Cardiac septum (tissue), 1 donor: ENCODE measurements at places on chromosomes 13 and 19. TPM values are rescaled to one million over a fixed set of nuclear protein-coding genes. Genes with fewer than 3 reads are reported as not detected.

PGLYRP1 gene
- total RNA-seq: 0.59 TPM

- DNase-seq: no peak
Observed at GRCh38 chr13:99145461-99145860, 55.2 kb upstream of the UBAC2 start.

SYNE4 gene
- total RNA-seq: 0.13 TPM

TUBA3C gene
- not detected for total RNA-seq

RNF225 gene
- not detected for total RNA-seq

DNA sequence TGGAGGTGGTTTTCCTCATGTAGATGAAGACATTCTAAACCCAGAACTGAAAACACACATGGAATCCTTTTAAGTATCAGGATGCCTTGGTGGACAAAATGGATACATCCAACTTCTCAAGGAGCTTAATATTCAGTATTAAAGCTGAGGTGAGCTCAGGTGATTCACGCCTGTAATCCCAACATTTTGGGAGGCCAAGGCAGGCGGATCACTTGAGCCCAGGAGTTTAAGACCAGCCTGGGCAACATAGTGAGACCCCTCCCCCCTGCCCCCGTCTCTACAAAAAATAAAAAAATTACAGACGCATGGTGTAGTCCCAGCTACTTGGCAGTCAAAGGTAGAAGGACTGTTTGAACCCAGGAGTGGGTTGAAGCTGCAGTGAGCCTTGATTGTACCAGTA is 28.8 kb downstream of the DPRX start:
- DNase-seq: no peak

KLHL1 gene
- not detected for total RNA-seq

DNA sequence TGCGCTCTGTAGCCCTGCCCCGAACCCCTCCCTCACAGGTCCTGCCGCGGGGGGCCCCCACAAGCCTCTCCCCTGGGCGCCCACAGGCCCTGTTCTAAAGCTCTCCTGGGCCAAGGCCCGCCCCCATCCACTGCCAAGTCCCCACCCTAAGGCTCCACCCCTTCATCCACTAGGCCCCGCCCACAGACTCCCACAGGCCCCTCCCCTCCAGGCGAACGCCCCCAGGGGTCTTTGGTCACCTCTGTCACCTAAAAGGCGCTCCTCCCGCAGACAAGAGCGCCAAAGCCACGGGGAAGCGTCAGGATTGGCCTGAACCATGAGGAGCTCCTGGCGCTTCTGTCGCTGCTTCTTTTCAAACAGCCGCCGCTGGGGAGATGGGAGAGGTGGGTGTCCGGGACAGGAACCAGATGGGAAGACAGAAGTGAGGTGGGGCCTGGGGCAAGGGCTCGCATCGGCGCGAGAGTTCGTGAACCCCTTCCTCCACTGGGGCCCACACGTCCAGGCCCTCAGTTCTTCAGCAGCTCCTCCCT is 2.3 kb downstream of the TULP2 start:
- DNase-seq: peak; percentile 84

SYCN gene
- not detected for total RNA-seq

CXCL17 gene
- total RNA-seq: not detected

CASP14 gene
- total RNA-seq: not detected

DNA sequence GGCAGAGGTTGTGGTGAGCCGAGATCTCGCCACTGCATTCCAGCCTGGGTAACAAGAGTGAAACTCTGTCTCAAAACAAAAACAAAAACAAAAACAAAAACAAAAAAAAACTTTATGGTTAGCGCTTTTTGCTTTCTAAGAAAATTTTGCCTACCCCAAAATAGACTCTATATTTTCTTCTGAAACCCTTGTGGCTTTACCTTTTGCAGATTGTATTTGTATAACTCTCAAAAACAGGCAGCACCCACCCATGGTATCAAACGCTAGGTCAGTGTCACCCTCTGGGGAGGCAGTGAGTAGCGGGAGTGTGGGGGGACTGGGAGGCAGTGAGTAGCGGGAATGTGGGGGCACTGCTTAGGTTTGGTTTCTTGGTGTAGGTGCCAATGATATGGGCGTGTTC is 7.5 kb upstream of the SLC39A3 start:
- DNase-seq: no peak

GSX1 gene
- not detected for total RNA-seq

DNA sequence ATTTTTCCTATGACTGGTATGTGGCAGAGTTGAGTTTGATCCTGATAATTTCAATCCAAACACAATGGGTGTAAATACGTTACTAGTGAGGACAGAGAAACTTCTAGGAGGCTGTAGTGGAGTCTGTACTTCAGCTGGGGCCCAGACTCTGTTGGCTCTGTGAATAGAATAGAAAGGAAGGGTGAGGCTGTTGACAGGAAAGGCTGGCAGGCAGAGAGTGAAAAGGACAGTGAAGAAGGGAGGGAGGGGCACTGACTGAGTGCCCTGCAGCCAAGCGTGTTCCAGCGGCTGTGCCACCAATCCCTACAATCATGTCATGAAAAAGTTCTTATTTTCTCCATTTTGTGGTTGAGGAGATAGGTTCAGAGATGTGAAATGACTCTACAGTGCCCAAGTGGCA is 80.5 kb downstream of the MBNL2 start:
- DNase-seq: no peak

GRCh38 chr13:30431269-30431940 is 9.1 kb downstream of the UBE2L5 start:
- DNase-seq: no peak

ZBTB32 gene
- 0.13 TPM for total RNA-seq

NLRP5 gene
- total RNA-seq: not detected

GRCh38 chr19:29528350-29528945 is 2.7 kb downstream of the VSTM2B start:
- no peak for DNase-seq

MEIOSIN gene
- not detected for total RNA-seq

DNA sequence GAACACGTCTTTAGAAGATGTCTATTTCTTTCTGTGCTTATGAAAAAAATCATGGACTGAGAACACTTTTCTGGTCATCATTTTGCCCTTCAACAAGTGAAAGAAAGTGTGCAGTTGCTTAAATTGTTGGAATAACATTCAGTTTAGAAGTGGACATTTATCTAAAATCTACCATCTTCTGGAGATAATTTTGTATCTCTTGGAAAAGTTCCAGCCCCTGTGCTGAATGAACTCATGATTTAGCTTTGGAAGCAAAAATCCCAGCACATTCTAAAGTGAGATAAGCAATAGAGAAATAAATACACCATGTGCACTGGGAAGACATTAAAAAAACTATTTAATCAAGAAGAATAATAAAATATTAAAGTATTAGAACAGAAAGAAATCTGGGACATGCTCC is 1420.8 kb upstream of the SLC10A2 start:
- no peak for DNase-seq

DNA sequence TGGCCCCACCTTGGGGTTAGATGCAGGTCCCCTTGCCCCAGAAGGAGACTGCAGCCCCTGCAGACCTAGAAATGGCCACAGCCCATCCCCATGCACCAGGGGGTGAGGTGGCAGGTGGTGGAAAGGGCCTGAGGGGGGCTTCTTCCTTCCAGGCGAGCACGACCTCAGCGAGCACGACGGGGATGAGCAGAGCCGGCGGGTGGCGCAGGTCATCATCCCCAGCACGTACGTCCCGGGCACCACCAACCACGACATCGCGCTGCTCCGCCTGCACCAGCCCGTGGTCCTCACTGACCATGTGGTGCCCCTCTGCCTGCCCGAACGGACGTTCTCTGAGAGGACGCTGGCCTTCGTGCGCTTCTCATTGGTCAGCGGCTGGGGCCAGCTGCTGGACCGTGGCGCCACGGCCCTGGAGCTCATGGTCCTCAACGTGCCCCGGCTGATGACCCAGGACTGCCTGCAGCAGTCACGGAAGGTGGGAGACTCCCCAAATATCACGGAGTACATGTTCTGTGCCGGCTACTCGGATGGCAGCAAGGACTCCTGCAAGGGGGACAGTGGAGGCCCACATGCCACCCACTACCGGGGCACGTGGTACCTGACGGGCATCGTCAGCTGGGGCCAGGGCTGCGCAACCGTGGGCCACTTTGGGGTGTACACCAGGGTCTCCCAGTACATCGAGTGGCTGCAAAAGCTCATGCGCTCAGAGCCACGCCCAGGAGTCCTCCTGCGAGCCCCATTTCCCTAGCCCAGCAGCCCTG is 4.2 kb upstream of the F10 start:
- no peak for DNase-seq

GRCh38 chr13:79679334-79679733 is 198.4 kb downstream of the NDFIP2 start:
- DNase-seq: no peak

ENOX1 gene
- 6.6 TPM for total RNA-seq

- DNase-seq: no peak
Observed at GRCh38 chr13:27130979-27131623, 40.5 kb downstream of the USP12 start.

DNA sequence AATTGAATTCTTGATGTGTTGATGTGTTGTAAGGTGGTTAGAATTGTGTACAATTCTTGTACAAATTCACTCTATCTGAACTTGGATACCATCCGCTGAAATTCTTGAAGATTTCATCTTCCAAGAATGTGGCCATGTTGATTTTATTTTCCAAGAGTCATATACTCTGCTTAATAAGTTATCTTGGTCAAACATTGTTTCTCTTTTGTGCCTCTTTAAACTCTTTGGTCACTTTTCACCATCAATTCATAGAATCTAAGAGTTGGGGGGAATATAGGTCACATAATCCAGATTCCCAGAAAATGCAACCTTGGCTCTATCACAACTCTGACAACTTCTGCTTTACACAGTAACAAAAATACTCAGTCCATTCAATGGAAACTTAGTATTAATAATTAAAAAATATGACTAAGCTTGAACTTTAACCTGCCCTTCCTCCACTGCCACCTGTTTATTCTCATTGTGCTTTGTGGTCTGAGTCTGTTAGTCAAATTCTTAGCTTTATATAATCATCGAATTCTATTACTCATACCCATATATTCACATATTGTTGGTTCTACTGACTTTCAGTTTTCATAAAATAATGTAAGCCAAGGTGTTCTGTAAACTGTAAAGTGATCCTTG is 373.2 kb downstream of the LMO7 start:
- DNase-seq: no peak

- no peak for DNase-seq
Observed at GRCh38 chr13:51759240-51759639, 44.7 kb downstream of the DHRS12 start.

DNA sequence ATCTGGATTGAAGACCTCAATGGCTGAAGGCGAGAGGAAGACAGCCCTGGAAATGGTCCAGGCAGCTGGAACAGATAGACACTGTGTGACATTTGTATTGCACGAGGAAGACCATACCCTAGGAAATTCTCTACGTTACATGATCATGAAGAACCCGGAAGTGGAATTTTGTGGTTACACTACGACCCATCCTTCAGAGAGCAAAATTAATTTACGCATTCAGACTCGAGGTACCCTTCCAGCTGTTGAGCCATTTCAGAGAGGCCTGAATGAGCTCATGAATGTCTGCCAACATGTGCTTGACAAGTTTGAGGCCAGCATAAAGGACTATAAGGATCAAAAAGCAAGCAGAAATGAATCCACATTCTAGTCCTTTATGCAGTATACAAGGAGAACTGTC is 1.2 kb downstream of the POLR1D start:
- no peak for DNase-seq

GRCh38 chr13:98506322-98506721 is 70.6 kb downstream of the STK24 start:
- DNase-seq: no peak

RFPL4AL1 gene
- 0.57 TPM for total RNA-seq

BCAM gene
- 86.8 TPM for total RNA-seq

ZNF665 gene
- total RNA-seq: 1.3 TPM

GRCh38 chr13:33875618-33876401 is 57.9 kb downstream of the RFC3 start:
- DNase-seq: no peak

GRCh38 chr13:42153199-42154113 is 105.0 kb downstream of the DGKH start:
- DNase-seq: no peak

- no peak for DNase-seq
Observed at GRCh38 chr13:88000787-88001186, 329.6 kb downstream of the SLITRK5 start.

DNA sequence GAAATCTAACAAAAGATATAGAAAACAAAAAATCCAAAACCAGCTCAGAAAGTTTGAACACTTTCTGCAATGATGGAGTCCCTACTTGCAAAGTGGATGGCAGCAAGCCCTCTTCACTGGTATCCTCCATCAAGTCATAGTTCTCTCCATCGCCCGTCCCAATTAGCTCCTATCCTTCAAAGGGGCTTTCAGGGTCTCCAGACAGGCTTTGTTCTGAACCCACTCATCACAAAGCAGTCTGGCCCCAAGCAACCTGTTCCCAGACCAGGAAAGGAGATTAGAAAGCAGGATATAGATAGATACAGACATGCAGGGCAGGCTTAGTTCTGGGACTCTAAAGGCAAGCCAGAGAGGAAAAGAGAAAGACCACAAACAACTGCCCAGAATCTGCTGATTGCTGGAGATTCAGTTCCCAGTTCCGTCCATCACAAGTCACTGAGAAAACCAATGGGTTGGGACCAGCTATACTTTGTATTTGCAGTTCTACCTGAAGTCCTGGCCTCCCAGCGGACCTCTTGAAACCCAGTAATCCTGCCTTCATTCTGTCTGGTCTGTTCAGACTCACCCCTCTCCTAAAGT is 47.2 kb upstream of the EPHX3 start:
- no peak for DNase-seq

- DNase-seq: no peak
Observed at GRCh38 chr19:38278751-38279150, 14.4 kb downstream of the SPINT2 start.

TMEM91 gene
- total RNA-seq: 2.9 TPM

TMEM238 gene
- 0.65 TPM for total RNA-seq

NLRP11 gene
- not detected for total RNA-seq

ZNF146 gene
- total RNA-seq: 38.6 TPM

DNA sequence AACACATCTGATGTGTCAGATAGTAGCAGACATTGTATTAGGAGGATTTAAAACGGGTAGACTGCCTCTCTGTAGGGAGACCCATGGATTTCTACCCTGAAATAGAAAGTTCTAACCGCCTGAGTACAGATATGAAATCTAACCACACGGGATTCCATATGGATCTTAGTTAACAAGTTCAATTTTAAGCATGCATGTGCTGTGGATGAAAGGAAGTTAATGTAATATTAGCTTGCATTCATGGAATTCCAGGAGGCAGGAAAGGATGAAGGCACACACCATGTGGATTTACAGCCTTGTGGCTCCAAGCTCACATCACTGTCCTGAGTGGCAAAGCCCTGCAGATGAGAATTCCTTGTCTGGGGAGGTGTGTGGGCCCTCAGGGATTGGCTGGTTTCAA is 120.6 kb upstream of the IRS2 start:
- no peak for DNase-seq
